ENCODE measurements at places on chromosomes 2 and 18.

DNA sequence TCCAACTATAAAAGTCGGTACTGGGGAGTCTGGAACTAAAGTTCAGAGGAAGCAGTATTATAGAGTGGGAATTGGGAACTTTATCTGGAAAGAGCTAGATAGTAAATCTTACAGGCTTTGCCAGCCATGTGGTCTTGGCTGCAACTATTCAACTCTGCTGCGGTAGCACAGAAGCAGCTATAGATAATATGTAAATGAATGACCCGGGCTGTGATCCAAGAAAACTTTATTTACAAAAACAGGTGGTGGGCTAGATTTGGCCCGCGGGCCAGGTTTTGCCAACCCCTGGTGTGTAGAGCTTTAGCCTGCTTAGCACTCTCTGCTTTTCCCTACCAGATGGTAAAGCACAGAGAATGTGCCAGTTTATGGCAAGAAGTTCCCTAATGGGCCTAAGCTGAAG, 70.8 kb downstream of the TNP1 start:
- DNase-seq = no peak

DNA sequence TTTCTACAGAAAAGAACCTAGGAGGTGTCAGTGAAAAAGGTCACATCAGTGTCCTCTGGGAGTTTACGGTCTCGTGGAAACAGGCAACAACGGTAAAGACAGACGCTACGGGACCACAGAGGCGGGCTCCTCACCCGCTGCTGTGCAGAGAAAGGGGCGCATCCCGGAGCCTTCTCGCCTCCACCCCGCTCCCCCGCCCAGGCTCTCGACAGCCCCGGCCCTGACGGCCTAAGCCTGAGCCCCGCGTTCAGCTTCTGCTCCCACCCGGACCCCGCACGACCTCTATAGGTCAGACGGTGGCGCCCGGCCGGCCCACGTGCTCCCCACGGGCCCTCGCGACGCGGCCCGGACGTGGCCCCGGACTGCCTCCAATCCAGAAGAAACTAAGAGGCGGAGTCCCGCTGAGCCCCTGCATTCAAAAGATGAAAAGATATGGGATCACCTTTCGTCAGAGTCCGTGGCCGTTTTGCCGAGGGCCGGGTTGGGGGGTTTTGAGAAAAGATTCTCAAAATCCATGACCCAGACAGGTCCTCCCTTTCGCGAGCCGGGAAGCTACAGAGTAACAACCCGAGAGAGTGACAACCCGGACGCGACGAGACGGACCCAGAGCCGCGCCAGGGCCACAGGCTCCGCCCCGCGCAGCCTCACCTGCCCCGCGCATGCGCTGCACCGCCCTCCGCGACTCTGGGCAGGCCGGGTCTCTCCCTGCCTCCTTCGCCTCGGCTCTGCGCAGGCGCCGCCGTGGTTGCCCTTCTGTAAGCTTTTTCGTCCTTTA, at the start of gene ZC3H8:
ZC3H8 (minus strand) TSS at position 577 of the 775 bp plus-strand sequence; CDS start at position 516, 61 bp downstream.
- peak; percentile 96 for DNase-seq

GRCh38 chr2:108640731-108641130, 78.6 kb upstream of the RANBP2 start:
- DNase-seq = no peak

DNA sequence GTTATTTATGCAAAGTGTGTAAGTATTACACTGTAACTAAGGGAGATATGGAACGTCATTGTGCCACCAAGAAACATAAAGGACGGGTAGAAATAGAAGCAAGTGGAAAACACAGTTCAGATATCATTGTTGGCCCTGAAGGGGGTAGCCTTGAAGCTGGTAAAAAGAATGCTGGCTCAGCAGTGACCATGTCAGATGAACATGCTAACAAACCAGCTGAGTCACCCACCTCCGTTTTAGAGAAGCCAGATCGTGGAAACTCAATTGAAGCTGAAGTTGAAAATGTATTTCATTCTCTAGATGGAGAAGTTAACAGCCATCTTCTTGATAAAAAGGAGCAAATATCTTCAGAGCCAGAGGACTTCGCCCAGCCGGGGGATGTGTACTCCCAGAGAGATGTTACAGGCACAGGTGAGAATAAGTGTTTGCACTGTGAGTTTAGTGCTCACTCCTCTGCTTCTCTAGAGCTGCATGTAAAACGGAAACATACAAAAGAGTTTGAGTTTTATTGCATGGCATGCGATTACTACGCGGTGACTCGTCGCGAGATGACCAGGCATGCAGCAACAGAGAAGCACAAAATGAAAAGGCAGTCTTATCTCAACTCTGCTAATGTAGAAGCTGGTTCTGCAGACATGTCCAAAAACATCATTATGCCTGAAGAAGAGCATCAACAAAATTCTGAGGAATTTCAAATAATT, 36.1 kb downstream of the ZNF407 start:
- DNase-seq = no peak

DNA sequence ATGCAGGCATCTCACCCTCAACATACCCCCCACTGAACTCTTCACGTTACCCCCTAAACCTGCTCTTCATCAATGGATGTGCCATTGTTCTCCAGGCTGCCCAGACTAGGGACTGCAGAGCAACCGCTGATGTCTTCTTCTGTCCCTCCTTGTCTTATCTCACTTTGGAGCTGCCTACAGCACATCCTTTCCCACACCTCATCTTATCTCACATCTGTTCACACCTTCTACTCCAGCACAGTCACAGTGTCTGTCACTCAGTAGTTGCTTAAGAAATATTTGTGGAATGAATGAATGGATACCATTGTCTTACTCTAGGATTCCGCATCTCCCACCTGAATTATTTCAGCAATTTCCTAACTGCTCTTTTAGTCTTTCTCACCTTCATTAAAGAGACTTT, 144.5 kb downstream of the ANTXR1 start:
- no peak for DNase-seq

GRCh38 chr2:50648041-50648700, 383.8 kb downstream of the NRXN1 start:
- no peak for DNase-seq

- DNase-seq = no peak
Measured at GRCh38 chr18:51562866-51563265, 365.4 kb upstream of the MEX3C start.

- peak; percentile 22 for DNase-seq
Measured at GRCh38 chr18:63342206-63342605, 22.6 kb upstream of the BCL2 start.

GRCh38 chr18:75915941-75916623, 488.6 kb upstream of the SMIM21 start:
- no peak for DNase-seq

- no peak for DNase-seq
Measured at GRCh38 chr2:69164061-69164778, 151.2 kb downstream of the ANTXR1 start.

- DNase-seq = no peak
Measured at GRCh38 chr2:48725696-48726494, 29.6 kb downstream of the LHCGR start.

- no peak for DNase-seq
Measured at GRCh38 chr2:63050334-63051041, at the start of gene OTX1. TSS of gene OTX1 (plus strand) at chr2:63050830. CDS start at chr2:63052991, 2,161 bp downstream.

- no peak for DNase-seq
Measured at GRCh38 chr18:75681538-75682115, 254.1 kb upstream of the SMIM21 start.

DNA sequence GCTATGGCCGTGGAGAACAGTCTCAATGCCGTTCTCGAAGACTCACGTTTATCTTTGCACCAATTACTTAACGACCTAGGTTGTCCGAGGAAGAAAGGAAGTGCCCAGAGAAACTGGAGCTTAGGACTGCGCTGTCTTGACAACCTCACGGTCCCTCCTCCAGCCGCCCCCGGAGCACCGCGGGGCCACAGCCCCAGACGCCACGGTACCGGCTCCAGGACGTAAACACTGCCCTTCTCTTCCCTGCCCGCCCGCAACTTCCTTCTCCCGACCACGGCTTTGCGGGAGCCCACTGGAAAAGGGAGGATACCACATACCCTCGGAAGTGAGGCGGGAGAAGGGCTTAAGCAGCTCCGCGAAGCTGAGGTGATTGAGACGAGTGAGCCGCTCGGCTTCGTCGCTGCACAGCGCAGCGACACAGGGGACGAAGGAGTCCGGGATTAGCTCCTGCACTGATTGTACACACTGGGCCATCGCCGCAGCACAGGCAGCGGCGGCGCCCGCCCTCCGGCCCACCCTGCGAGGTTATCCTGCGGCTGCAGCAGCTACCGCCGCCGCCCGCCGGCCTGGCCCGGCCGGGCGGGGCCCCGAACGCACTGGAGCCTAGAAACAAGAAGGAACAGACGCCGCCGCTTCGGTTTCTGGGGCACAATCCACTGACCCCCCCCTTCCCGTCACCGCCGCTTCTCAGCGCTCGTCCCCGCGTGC, 483 bp downstream of the TRAPPC8 start:
- no peak for DNase-seq

DNA sequence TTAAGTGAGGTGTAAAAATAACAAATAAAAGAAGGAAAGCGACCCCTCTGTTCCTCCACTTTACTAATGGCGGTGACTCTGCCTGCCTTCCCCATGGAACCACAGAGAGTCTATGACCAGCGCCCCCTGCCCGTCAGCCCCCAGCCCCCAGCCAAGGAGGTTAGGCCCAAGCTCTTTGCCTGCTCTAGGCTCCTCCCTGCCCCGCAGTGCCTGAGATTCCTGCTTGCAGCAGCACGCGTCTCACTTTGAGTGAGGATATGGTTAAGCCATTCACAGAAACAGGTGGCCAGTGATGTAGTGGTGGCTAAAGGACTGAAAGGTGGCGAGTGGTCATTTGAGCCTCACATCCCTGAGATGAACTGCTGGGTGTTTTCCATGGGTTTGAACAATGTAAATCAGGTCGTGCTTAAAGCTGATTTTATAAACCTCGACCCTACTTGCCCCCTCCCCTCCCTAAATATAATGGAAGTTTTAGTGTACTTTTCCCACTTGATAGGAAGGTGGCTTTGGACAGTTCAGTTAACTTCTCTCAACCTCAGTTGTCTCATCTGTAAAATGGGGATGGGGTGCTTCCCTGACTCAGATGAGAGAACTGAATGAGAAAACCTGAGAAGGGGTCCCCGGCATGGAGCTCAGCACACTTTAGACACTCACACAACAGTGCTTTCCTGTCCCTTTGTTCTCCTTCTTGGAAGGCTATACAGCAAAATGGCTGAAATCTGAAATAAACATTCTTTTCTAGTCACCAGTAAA, 46.5 kb downstream of the IL1RL2 start:
- no peak for DNase-seq

- DNase-seq = no peak
Measured at GRCh38 chr18:10170375-10170774, 256.6 kb downstream of the VAPA start.

DNA sequence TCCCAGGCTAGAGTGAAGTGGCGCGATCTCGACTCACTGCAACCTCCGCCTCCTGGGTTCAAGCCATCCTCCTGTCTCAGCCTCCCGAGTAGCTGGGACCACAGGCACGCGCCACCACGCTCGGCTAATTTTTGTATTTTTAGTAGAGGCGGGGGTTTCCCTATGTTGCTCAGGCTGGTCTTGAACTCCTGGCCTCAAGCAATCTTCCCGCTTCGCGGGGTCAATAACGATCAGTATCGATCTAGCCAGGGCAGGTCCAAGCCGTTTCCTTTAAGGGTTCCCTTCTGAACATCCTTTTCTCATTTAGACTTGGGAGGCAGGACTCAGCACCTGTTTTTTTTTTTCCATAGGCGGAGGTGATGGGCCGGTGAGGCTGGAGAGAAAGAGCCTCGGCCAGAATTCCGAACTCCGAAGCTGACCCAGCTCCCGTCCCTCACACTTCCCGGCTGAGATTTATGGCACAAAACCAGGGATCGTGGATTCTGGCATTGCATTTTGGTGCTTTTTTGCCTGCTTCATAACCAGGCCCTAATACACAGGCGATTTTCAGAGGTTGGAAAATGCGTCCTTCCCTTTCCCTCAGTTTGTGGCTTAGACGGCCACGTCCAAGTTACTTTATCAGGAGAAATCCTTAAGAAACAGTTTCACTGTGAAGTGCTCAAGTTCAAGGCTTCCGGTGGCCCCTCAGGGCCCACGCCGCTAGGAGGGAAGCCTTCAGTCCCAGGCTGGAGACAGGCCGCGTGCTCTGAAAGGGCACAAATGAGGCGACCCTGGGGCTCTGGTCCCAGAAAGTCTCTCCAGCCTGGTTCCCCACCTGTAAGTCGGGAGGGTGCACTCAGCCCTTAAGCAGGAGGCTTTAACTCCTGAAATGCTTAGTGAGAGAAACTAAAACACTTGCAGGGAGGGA, 998 bp upstream of the SLC66A3 start:
- DNase-seq = no peak

GRCh38 chr2:43161650-43162510, 64.5 kb downstream of the ZFP36L2 start:
- DNase-seq = no peak

DNA sequence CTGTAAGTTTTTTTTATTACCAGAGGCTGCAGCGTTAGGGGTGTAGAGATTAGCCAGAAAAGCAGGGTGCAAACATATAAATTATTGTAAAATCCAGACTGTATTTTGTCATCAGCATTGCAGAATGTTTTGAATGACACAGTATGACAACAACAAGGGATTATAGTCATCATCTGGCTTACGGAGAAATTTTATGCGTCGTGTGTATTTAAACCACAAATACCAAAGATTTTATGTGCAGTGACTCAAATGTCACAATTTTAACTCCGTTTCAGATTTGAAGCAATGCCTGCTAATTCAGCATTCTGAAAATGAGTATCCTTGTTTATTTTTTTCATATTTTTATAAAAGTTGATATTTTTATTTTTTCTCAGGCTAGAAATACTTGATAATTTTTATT, 19.4 kb upstream of the TMX3 start:
- no peak for DNase-seq

DNA sequence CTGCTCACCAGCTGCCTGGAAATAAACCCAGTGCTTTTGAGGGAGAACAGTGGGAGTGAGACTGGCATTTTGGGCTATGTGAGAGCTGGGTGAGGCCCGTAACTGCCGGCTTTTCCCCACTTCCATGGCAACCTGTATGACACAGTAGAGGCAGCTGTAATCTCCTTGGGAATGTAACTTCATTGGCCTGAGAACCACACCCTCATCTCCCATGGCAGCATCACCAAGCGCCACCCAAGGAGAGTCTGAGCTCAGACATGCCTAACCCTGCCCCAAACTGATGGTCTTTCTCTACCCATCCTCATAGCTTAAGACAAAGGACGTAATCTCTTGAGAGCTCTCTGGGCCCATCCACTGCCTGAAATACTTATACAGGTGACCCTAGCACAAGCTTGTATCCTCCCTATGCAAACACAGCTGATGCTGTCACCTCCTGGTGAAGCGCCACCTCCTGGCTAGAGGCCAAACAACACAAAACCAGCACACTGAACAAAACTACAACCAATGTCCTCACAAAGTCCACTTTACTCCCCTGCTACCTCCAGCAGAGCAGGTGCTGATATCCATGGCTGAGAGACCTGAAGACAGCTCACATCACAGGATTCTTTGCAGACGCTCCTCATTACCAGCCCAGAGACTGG, 763.4 kb upstream of the NRXN1 start:
- no peak for DNase-seq

DNA sequence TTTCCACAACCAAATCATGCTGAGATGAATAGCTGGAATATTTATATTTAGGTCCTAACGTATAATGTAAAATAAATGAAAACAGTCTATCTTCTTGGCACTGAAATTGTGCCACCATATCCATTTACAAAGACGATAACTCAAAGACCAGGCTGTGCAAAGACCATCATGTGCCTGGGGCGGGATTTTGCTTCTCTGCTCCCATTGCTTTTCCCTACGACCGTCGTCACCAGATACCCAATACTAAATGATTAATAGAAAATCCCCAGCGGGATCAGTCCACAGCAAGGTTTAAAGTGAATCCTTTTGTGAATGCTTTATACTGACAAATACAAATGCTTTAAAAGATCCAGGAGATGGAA, 194.3 kb upstream of the ARL4C start:
- no peak for DNase-seq

Measured in CD8-positive, alpha-beta memory T cell (primary cell).